NCI-H187 (cell line): ENCODE measurements at places on chromosomes 4 and X.
A peak's percentile ranks its signal among the peaks of the same experiment; 100 is the strongest.

DNA sequence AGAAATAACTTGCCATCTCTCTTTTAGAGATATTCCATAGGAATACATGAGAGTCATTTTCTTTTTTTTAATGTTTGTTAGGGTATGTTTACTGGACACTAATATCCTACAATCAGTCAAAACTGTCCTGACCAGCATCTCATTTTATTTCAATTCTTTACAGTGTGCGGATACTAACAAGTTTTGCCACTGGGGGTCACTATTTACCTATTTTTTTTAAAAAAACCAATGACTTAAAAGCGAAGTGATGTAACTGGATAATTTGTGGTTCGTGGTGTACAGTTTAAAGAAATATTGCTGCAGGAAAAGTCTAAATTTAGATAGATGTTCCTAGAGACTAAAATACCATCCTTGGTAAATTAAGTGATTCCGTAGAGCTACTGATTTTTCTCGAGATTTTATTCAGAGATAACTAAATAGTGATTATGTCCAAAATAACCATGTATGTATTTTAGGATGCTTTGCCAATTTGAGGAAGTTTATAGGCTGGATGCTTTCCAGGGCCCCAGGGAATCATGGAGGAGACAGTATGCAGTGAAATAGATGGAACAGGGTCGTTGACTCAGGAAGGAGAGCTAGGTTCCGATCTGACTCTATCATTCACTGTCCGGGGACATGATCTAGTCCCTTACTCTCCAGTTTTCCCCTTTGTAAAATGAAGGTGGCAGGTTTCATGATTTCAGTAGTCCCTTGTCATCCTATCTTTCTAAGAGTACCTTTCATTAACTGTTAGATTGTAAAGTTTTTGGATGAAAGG is 34.0 kb upstream of the GNPDA2 start:
- DNase-seq: no peak

DNA sequence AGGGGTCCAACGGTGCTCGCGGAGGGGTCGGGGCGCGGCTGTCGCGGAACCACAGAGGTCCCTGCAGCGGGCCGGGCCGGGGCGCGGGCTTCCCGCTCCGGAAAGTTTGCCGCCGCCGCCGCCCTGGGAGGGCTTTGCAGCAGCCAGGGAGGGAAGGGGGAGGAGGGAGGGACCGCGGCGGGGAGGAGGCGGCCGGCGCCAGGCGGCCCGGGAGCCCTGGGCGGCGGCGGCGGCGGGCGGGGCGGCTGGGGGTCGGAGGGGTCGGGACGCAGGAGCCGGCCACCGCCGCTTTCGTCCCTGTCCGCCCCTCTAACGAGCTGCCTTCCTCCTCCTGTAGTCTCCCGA is 375 bp downstream of the FGFR3 start:
- no peak for DNase-seq

GRCh38 chr4:185470501-185471195 is 885 bp downstream of the CCDC110 start:
- peak; percentile 40 for DNase-seq

- DNase-seq: no peak
Measured at GRCh38 chr4:187088070-187088799, 364.6 kb upstream of the FAT1 start.

- no peak for DNase-seq
Measured at GRCh38 chrX:136577552-136577951, 45.5 kb downstream of the VGLL1 start.

DNA sequence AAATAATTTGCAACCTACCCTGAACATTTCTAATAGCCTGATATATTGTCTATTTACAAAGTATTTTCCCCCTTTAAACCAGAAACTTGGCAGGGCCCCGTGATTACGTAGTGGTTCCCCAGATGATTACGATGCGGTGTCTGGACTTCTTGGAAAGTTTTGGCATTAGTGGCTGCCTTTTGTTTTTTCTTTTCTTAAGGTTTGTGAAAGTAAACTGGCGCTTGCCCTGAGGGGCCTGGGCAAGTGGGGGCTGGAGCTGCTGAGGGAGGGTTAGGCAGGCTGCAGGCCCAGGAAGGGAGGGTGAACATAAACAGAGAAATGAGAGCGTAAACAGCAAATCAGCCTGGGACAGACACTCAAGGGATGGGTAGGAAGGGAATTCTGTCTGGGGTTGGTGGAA is 123.6 kb upstream of the MSX1 start:
- DNase-seq: no peak

DNA sequence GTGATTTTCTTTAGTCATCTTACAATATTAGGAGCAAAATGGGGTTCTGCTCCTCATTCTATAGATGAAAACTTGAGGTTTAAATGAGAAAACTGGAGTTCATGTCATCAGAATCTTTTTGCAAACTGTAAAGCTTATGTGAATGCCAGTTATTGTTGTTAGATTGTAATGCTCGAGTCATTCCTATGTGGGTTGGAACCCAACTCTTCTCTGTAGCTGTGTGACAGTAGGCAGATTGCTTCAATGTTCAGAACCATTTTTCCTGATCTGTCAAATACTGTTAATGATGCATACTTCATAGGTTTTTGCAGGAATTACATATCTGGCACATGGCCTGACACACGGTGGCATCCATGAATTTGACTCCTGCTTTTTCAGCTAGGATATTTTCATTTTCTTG is 178.9 kb downstream of the RAPGEF2 start:
- no peak for DNase-seq

DNA sequence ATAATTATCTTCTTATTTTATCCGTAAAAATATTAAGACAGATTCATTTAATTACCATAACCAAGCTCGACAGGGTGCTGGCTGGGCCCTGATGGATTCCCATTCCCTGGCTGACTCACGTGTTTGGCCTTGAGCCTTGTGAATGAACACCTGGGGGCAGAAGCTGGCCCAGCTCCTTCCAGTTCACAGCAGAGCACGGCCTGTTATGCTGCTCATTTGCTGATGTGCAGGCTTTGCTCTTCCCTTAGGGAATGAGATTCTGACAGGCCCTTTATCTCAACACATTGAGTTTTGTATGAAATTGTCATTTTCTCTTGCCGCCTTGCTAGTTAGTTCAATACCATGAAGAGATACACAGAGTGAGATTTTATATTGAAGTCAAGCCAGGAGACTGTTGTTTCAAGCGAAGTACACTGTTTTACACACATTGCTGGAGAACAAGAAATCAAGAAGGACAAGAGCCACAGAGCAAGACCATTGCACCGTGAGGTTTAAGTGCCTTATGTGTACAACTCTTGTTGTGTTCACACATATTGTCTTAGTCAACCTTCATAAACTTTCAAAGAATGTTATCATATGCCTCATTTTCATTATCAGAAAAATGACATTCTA is 1583.3 kb downstream of the STIM2 start:
- DNase-seq: no peak

GRCh38 chr4:68907788-68908700 is 43.6 kb downstream of the UGT2A3 start:
- DNase-seq: no peak

DNA sequence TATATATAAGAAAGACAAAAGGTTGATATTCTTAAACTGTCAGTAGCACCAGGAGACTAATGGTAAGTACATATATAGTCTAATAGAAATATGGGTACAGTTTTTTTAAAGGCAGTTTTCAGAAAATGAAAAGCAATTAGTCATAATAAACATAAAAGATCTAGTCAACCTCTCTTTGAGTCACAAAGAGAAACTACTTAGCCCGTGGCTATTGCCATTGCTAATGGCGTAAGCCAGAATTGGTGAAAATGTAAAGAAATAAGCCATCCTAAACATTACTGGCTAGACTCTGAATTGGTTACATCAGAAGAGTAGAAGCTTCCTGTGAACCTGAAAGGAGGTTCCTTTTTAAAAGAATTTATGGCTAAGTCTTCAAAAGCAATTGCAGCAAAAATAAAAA is 668.7 kb upstream of the CPEB2 start:
- no peak for DNase-seq

DNA sequence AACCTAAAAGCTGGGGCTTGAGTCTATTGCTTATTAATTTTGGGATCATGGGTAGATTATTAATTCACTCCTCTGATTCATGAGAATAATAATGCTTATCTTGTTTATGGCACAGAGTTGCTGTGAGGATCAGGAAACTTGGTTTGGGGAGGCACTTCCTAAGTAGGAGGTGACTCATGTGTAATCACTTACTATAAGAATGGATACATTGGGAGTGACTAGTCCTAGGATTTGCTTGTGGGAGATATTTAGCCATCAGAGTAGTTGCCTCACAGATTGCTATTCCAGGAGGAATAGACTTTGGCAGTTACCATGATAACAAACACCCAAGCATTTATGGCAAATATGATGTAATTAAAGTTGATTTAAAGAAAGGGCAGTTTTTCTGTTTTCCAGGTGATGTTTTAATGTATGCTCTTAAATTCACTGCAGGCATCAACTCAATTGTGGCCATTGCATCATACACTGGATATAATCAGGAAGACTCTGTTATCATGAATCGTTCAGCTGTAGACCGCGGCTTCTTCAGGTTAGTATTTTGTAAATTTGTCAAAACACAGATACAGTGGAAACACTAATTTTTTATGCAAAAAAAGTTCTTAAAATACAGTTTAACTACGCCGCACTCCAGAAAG is 41.9 kb downstream of the POLR2B start:
- DNase-seq: no peak

- no peak for DNase-seq
Measured at GRCh38 chrX:106039920-106040319, 1.4 kb upstream of the SERPINA7 start.

DNA sequence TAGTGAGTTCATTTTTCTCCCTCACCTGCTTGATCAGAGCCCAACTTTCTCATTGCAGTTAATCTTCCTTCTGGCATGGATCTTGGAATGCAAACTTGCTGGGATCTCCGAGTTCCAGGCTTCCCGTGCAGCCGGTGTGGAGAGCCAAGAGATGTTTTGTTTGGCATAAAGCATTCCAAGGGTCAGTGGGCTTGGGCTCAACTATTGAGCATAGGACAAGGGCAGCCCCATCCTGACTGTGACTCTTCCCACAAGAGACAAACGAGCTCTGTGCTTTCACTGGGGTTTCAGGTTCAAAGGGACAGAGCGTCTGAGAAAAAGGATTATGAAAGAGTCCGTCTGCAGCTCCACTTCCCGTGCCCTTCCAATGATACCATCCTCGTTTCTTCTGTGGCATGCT is 10.5 kb downstream of the TLR7 start:
- no peak for DNase-seq

GRCh38 chrX:139332441-139332840 is 198.1 kb upstream of the F9 start:
- no peak for DNase-seq

GRCh38 chrX:19863212-19863856 is 24.1 kb downstream of the SH3KBP1 start:
- no peak for DNase-seq

- DNase-seq: no peak
Measured at GRCh38 chr4:55251896-55252295, 94.1 kb upstream of the SRD5A3 start.

DNA sequence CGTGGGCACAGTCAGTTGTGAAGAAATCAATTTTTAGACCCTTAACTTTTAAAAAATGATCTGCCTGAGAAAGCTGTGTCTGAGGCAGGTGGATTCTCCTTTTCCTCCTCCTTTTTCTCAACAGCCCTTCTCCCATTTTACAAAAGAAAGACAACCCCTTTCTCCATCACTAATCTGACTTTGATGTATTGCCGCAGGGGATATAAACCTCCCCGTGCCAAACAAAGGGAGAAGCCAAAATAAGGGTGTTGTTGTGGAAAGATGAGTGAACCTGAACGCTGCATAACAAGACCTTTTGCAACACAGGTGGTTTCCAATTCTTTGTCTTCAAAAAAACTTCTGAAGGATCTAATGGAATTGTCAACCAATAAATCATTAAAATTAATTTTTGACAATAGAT is 8.4 kb upstream of the FHL1 start:
- DNase-seq: no peak

DNA sequence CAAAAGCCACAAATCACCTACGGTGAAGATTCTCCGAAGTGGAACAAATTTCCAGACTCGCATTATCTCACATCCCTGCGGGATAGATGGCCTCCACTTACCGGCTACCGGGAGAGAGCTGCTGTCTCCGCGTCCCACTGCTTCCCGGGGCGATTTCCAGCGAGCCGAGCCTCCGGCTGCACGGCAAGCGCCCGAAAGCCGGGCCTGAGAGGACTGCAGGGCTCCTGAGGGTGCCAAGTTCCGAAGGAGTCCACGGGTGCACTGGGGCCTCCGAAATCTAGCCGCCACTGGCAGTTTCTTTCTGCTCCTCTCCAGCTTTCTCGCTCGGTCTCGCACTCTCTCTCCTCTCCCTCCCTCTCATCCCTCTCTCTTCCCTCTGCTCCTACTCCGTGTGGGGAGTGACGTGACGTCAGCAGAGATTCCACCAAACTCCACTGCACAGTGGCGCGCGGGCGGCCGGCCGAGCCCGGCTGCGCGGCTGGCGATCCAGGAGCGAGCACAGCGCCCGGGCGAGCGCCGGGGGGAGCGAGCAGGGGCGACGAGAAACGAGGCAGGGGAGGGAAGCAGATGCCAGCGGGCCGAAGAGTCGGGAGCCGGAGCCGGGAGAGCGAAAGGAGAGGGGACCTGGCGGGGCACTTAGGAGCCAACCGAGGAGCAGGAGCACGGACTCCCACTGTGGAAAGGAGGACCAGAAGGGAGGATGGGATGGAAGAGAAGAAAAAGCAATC is 14.0 kb upstream of the PITX2 start:
- DNase-seq: no peak

DNA sequence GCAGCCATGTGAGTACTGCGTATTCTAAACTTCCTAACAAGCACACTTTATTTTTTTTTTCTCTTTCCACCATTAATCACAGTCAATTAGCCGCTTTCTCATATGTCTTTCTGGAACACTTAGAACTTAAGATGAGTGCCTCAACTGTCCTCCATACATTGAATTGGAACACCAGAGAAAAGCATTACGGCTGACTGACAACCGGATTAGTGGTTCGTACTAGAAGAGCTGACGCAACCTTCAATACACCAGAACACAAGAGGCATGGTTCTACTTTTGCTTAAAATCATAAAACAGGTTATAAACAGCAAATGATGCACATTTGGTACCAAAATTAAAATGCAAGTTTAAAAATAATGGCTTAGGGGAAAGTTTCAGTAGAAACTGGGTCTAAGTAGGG is 3.3 kb downstream of the TMEM47 start:
- no peak for DNase-seq

DNA sequence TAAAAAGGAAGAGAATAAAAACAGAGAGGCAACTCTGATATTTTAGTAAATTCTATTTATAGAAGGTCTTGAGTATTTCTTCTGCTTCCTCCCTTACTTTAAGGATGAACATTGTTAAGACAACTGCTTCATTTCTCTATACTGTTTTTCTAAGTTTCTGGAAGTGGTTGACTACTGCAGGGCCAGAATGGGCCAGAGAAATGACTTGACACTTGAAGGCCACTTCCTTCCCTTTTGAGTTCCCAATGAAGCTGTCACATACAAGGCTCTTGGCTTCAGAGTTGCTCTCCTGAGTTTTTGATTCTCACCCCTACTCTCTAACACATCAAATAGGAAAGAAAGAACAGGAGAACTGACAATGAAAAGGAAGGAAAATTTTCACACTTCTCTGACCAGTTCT is 37.6 kb downstream of the PKD2 start:
- DNase-seq: no peak

DNA sequence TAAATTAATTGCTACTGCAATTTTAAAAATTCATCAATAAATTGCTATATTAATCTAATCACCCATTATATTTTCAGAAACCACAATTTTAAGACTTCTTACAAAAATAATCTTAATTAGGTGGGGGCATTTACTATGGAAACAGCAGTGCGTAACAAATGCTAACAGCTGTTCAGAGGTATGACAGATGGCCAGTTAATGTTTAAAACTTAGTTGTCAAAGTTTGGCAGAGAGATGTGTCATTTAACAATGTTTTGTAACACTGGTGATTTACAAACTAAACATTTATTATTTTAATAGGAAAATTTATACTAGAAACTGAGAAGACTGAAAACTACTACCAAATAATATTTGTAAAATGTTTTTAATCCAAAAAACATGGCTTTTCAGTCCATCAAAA is 85.2 kb upstream of the GPR34 start:
- no peak for DNase-seq
